ENCODE measurements at places on chromosomes 16 and 17.
A peak's percentile ranks its signal among the peaks of the same experiment; 100 is the strongest.

GRCh38 chr17:68238164-68238870 lies 9.5 kb upstream of the AMZ2 start:
- no peak for DNase-seq

DNA sequence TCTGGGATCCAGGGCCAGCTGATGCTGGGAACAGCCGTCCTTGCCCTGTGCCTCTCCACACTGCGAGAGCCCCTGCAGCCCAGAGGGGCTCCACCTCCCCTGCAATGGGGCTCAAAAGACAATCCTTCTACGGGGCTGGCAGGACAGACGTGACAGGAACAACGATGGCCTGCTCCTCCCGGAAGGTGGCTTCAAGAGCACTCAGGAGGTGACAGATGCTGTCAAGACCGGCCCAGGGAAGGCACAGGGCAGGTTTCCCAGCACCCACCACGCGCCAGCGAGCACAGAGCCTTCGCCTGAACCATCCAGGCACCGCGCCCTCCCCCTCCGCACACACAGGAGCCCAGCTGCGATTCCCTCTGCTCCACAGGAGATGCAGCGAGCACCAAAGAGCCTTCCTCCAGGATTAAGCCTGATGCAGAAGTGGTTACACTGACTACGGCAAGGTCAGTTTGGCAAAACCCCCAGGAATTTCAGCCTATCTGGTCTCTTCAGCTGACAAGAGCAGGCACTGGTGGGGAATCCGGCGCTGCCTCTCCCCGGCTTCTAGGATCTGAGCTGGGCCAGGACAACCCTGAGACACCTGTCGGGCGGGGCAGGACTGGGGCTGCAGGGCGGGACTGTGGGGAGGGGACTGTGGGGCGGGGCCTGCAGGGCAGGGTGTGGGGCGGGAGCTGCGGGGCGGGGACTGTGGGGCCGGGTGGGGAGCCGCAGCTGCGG lies 103.4 kb downstream of the ZNF778 start:
- DNase-seq = no peak

- no peak for DNase-seq
These were observed 1.5 kb downstream of the SNX29 start for GRCh38 chr16:11978080-11978479.

DNA sequence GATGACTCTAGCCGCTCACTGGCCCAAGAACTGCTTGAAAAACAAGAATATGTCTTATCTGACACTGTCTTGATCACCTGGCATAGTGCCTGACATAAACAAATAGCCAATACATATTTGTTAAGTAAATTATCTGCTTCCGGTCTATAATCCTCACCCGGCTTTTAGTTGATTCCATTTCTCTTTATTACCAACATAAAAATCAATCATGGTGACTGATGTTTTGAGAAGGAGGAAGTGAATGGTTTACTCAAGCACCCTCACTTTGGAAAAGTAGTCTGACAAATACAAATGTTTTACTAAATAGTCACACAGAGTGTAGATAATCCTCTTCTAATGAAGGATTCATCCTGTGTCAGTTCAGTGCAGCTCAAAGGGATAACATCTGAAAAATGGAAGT lies 47.0 kb downstream of the SKAP1 start:
- DNase-seq = no peak

GRCh38 chr17:61118871-61119270 lies 280.8 kb upstream of the TBX2 start:
- no peak for DNase-seq

GRCh38 chr17:28029044-28029443 lies 13.4 kb upstream of the NLK start:
- no peak for DNase-seq

- DNase-seq = peak; percentile 45
These were observed 26.4 kb downstream of the ARHGAP17 start for GRCh38 chr16:24988593-24989338.

DNA sequence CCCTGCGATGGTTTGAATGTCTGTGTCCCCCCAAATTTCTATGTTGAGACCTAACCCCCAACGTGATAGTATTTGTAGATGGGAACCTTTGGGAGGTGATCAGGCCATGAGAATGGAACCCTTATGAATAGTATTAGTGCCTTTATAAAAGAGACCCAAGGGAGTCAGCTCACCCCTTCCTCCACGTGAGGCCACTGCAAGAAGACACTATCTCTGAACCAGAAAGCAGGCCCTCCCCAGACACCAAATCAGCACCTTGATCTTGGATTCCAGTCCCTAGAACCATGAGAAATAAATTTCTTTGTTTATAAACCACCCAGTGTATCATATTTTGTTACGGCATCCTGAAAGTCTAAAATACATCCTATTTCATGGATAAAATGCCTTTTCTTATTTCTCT lies 64.4 kb upstream of the LRRC37A3 start:
- no peak for DNase-seq

DNA sequence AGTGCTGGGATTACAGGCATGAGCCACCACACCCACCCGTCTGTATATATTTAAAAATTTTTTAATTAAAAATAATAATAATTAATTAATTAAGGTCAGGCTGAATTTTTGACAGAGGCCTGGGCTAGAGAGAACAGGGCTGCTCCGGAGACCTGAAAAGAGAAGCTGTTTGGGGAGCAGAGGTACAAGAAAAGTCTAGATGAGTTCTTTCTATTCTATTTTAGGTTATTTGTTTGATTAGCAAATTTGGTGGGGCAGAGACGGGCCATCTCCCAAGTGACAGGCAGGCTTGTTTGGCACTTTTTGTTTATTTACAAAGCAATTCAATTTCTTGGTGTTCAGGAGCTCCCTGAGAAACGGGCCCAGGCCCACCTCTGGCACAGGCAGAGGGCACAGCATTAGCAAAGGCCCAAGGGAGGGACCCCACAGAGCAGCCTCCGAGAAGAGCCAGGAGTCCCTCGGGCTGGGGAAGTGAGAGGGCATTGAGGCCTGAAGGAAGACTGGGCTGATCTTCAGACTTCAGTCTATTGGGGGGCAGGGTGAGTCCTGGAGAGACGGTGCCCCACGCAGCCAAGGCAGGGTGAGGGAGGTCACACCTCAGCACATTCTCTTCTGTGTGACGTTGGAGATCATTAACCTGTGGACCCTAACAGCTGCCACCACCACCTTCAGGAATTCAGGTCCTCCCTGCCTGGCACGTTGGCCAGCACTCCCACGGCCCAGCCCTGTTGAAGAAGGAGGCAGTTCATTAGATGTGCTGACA lies 10.8 kb upstream of the RIPOR1 start:
- no peak for DNase-seq

DNA sequence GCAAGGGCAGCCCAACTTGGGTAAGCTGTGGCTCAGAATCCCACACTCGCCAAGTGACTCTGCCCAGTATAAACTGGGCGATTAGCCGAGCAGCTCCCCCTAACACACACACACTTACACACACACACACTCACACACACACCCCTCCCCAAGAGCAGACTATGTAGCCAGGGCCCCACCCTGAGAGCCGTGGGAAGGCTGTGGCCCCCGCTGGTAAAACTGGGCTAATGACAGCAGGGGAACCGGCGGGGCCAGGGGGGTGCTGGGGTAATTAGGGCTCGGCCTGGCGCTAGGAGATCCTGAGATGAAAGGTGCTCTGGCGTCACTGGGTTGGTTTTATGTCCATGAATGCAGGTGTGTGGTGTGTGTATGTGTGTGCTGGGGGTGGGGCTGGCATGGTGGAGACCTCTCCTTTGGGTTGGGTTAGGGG lies 1.1 kb upstream of the THRA start:
- DNase-seq = no peak

- no peak for DNase-seq
These were observed 10.3 kb upstream of the FZD2 start for GRCh38 chr17:44546671-44547606.

DNA sequence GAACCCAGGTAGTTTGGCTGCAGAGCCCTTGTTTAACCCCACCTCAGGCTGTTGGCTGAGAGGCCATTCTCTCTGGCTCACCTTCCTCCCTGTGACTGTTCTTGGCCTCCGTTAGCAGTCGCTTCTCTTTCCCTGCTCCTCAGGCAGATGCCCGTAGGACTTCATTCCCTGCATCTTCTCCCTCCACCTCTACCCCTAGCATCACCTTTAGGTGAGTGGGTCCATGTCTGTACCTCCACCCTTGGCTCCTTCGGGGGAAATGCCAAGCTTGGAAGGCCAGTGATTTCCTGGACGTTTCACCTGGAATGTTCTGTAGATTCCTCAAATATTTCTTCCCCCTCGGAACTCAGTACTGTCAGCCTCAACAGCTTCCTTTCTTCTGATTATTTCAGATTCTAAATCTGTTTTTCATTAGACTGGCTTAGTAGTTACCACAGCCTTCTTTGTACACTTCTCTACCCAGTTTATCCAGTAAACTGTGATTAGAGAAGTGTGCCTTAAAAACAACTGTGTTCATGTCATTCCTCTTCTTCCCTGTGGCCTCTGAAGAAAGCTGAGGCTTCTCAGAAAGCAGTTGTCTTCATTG lies 227.9 kb downstream of the MSI2 start:
- no peak for DNase-seq

GRCh38 chr17:57776366-57776765 lies 31.3 kb upstream of the CCDC182 start:
- no peak for DNase-seq

GRCh38 chr17:10247810-10248209 lies 49.4 kb upstream of the GAS7 start:
- DNase-seq = no peak

GRCh38 chr16:4700380-4700996 lies 7.1 kb downstream of the NUDT16L1 start:
- DNase-seq = peak; percentile 30

DNA sequence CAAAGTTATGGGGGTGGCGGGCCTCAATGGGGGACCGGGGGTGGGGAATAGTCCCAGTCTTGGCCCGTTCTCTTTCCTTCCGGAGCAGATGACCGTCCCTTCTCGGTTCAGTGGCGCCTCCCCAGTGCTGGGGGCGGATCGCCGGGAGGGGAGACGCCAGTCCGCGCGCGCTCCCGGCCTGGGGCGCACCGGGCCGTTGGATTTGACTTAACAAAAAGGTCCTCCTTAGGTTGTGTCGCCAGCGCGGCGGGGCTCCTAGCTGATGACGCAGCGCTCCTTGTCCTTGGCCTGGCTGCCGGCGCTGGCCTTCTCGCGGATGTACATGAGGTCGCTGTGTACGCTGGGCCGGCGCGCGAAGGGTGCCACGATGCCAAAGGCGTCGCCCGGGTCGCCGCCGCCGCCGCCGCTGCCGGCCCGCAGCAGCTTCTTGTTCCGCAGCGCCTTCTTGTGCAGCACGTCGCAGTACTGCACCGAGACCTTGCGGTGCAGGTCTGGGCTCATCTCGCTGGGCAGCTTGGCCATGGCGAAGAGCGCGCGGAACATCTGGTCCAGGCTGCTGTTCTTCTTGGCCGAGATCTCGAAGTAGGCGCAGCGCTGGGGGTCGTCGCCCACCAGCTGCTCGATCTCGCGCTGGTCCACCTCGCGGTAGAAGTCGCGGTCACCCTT lies 1.2 kb downstream of the RASD1 start:
- DNase-seq = no peak

DNA sequence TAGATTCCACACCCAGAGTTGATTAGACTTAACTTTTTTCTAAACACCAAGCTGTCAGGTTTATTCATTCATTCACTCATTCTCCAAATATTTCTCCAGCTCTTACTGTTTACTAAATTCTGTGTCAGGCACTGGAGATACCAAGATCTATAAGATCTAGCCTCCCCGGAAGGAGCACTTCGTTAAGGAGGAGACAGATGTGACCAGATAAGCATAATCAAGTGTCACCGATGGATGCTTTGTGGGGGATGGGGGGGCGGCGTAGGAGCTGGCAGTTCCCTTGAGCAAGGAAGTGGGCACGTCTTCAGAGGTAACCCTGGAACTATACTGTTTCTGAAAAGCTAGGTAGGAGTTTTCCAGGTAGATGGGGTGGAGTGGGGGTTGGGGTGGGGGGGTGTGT lies 3.8 kb upstream of the RPL26 start:
- DNase-seq = no peak

DNA sequence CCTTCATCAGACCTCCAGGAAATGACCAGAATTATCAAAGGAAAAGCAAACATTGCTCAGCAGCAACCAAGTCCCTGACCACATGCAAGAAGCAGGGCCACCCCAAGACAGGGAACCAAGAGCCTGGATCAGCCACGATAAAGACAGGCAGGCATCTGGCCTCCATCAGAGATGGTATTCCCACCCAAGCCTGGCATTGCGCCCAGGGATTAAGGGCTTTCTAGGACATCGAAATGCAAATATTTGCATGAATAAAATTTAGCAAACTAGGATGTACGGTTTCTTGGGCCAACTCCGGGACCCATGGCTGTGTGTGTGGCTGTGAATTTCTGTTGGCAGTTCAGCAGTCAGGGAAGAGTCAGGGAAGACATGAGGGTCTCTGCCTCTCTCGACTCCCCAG lies 241.4 kb upstream of the DYNLRB2 start:
- no peak for DNase-seq

DNA sequence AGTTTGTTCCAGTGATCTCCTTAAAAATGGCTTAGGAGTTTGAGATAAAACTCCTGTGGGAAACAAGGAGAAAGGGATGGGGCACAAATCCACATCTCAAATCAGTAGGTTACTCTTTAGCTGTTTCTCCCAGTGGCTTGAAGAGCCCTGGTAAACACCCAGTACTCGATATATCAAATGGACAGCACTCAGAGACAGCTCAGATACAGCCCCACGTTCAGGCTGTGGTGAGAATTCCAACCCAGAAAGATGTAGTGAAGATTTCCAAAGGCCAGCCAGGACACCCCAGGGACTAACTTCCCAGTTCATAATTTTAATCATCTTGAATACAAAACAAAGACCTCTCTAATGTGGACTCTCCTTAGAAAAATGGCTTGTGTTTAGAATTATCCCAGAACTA lies 6.4 kb upstream of the VEZF1 start:
- no peak for DNase-seq

DNA sequence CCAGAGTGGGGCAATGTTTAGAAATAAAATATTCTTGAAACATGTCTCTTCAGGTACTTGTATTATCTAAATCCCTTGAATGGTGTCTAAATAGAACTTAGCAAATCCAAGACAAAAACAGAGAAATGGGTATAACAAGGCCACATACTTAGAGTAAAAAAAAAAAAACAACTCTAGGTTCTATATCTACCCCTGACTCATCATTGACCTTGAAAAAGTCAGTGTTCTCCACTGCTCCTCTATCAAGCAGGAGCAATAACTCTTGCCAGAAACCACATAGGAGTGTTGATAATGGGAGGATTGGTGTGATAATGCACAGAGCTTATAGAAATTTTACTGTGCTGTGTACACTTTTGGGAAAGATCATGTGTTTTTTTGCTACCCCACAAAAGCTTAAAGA lies 296.6 kb upstream of the PMFBP1 start:
- no peak for DNase-seq

- DNase-seq = peak; percentile 16
These were observed 572 bp downstream of the PSMB6 start for GRCh38 chr17:4796552-4796920.

- DNase-seq = peak; percentile 81
These were observed 31.7 kb downstream of the SOCS1 start for GRCh38 chr16:11224096-11224893.

Measured in stimulated activated CD4-positive, alpha-beta T cell treated with anti-CD3 and anti-CD28 coated beads, Interleukin-1b, Interleukin-23, amount 100 ng/mL, for 48 hours (primary cell).